ACHN (cell line): ENCODE measurements at places on chromosomes 5 and 9.

DNA sequence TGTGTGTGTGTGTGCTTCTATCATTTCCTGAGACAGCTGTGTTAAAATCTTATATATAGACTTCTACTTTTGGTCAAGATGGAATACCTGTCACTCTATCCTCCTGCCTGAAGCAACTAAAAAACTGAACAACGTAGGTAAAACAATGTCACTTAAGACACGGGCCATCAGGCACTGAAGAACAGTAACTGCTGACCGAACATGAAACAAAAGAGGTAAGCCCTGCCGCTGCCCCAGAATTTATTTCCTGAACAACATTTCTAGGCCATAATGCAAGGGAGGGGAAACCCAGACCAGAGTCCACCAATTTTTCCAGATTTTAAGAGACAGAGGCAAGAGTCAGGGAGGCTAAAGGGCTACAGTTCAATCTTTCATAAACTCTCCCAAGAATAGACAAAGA lies 156.0 kb downstream of the CDC42SE2 start:
- no peak for DNase-seq

DNA sequence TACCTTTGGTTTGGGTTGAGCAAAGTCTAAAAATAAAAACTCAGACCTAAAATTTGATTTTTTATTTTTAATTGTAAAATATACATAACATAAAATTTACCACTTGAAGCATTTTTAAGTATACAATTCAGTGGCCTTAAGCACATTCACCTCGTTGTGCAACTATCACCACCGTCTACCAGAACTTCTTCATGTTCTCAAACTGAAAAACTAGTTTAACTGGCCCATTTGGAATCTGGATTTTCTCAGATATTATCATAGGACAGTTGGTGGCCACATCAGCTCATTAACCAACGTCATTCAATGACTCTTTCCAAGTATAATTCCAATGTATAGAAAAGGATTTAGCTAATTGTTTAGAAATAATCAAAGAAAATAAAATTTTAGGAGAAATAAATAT lies 319.3 kb downstream of the TLE1 start:
- DNase-seq, result no peak

DNA sequence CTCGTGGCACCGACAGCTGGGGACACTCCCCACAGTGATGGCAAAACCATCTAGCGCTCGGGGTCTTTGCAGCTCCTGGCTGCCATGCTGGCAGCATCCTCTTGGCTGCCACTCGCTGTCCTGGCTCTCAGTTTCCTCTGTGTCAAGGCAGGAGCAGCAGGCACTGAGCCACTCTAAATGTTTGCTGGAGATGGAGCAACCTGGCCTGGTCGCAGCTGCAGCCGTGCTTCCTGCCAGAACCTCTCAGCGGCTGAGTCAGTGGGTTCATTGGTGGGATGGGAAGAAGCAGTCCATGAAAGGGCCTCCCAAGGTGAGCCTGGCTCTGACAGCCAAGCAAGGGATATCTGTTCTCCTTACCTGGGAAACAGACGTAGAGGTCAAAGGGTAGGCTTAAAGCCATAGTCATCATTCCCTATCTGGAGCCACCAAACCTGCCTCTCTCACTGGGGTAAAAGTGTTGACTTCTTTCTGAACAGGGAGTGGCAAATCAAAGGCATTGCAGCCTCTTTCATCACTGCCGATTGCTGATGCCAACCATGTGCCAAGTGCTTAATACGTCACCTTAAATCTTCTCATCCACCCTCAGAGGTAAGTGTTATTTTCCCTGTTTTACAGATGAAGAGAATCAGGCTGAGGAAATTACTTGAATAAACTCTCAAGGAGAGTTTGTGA lies 304.8 kb upstream of the ZNF462 start:
- DNase-seq, result no peak

- DNase-seq, result no peak
These were observed 208.8 kb downstream of the KIF4B start for GRCh38 chr5:155222393-155222792.

- no peak for DNase-seq
These were observed 13.6 kb downstream of the C9orf57 start for GRCh38 chr9:72046630-72047456.

- DNase-seq, result peak; percentile 61
These were observed 51.9 kb downstream of the COL27A1 start for GRCh38 chr9:114207034-114207810.

GRCh38 chr5:74613283-74613682 lies 27.2 kb downstream of the ENC1 start:
- DNase-seq, result no peak

- DNase-seq, result no peak
These were observed 38.9 kb downstream of the SERINC5 start for GRCh38 chr5:80216753-80217596.

DNA sequence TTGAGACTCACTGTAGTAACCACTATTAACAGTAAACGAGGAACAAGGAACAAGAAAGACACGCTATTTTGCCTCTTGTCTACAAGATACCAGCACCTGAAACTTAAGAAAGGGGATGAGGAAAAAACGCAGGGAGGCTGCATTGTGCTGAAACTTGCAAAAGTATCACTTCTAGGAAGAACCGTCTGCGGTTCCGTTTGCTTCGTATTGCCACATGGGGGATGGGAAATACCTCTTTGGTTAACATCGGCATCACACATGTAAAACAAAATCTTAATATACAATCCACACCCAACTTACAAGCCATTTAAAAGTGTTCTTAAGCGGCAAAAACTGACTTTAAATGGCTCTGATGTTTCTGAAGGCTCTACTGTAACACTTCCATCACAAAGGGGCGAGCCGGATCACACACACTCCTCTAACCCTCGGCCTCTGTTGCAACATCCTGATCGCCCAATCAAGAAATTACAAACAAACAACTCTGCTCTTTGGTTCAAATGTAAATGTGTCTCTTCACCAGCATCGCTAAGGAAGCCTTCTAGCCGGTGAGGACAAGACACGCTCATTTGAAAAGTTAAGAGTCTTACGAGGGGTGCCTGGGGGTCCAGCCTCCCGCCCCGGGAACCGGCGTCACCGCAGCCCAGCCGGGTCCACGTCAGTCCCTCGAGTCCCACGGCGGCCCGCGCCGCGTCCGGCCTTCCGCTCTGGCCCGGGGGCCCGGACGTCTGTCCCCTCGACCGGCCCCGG lies 621 bp downstream of the SEC16A start:
- DNase-seq, result peak; percentile 34

DNA sequence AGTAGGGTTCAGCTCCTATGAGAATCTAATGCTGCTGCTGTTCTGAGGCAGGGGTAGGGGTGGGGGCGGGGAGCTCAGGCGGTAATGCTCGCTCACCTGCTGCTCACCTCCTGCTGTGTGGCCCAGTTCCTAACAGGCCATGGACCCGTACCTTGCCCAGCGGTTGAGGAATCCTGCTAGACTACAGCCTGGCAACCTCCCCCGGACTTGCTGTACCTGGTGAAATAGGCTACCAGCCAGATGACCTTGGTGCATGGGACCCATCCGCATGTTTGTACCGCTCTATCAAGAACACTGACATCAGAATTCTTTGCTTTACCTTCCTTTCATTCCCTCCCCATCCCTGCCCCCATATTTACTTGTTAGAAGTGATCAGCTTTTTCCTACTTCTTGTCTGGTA lies 15.3 kb downstream of the IL31RA start:
- DNase-seq, result no peak

GRCh38 chr5:152462021-152462721 lies 57.1 kb upstream of the NMUR2 start:
- DNase-seq, result no peak

DNA sequence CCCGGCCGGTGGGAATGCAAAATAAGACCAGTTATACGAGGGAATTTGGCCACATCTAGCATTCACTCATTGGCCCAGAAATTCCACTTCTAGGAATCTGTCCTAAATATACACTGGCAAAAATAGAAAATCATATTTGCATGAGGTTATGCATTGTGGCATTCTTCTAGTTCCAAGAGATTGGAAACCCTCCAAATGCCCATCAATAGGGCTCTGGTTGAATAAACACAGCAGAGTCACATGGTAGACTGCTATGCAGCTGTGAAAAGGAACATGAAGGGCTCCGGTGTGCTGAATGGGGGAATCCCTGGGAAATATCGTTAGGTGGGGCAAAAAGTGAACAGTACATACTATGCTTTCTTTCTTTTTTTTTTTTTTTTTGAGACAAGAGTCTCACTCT lies 36.8 kb downstream of the PTGES start:
- no peak for DNase-seq

GRCh38 chr5:59608745-59609144 lies 284.8 kb downstream of the PDE4D start:
- DNase-seq, result no peak

DNA sequence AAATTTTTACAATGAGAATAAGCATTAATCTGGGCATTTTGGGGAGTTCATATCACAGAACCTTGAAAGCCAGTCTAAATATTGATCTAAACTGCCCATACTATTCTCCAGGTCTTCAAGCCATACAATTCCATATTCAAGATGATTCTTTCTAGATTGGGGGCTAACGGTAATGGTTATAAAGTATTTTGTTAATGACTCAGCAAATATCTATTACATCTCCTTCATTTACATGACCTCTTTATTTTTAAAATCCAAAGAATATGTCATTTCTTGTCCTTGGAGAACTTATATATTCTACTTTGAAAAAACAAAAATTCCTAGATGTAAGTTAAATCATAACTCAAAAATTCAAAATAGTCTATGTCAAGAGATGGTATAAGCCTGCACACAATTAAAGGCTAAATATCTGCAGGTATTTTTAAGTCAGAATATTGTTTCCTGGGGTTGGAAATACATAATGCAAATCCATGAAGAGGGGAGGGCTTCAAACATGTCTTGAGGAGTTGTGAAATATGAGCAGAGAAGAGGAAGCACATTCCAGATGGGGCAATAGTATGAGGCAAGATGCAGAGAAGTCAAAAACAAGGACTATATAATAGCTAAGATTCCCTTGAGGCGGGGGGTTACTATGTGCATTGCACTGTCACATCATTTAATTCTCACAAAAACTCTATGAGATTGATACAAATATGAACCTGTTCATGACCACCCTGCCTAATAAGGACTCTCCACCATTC lies 526.4 kb downstream of the NR2F1-AS1 start:
- no peak for DNase-seq

- no peak for DNase-seq
These were observed 649 bp downstream of the AP3B1 start for GRCh38 chr5:78293851-78294247.

DNA sequence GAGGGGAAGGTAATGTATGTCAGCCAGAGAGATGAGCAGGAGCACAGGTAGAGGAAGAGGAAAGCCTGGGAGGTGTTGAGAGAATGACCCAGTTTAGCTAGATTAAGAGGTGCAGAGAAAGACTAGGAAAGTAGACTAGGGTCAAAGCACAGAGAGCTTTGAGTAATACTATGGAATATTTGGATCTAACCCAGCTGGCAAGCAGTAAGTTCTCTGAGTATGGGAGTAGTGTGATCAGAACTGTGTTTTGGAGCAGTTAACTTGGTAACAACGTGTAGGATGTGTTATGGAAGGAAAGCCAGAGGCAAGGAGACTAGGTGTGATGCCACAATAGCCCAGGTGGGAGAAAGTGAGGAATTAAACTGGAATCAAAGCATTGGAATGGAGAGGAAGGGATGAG lies 84.9 kb upstream of the PTGER4 start:
- no peak for DNase-seq

DNA sequence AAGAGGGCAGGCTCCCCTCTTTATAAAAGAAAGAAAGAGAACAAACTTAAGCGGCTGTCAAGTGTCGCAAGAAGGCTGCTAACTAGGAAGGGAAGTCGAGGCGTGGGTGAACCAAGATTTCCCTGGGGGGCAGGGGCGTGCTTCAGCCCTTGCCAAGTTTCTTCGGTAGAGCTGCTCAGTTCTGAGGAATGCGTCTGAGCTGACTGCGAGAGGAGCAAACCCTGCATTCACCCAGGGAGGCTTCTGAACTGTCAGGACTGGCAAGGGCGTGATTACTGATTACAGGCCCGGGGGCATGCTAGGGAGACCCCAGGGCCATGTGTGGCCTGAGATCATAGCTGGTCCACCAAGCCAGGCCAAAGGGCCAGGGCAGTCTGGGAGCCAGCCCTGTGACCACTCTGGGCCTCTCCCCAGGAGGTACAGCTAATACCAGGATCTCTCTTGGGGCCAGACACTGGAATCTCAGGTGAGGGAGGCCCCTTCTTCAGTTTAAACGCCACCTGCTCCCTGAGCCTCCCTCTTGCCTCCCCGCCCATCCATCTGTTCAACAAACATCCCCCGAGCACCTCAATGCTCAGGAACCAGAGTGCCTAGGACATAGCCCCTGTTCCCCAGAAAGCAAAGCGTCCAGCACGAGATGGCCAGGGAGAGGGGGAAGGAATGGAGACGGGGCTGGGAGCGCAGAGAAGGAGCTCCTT lies 30.9 kb downstream of the SARDH start:
- no peak for DNase-seq

DNA sequence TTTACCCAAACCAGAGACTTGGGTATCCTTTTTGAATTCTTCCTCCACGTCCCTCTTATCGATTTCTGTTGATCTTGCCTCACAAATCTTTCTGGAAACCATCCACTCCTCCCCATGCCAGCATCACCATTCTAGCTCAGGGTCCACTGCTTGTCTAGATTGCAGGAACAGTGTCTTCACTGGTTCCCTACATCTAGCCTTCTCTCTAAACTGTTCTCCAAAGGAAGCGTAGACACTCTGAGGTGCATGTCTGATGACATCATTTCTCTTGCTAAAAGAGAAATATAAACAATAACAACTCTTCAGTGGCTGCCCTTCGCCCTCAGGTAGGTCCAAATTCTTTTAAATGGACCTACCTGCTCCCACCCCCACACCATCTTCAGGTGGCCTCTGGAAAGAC lies 200.1 kb downstream of the DCP2 start:
- DNase-seq, result no peak

GRCh38 chr9:101738566-101739183 lies at the start of gene GRIN3A:
Gene GRIN3A (minus strand): TSS chr9:101738647. CDS start chr9:101737979, 668 bp downstream.
- peak; percentile 2 for DNase-seq

GRCh38 chr5:180006141-180006540 lies 65.4 kb downstream of the RNF130 start:
- no peak for DNase-seq

GRCh38 chr5:80703291-80703690 lies 48.5 kb upstream of the DHFR start:
- DNase-seq, result no peak

GRCh38 chr9:33677961-33678360 lies 117.4 kb upstream of the PRSS3 start:
- DNase-seq, result no peak

- no peak for DNase-seq
These were observed 101.4 kb downstream of the TMEM167A start for GRCh38 chr5:82975812-82976211.
